ENCODE measurements at places on chromosomes 12 and 14.
A peak's percentile ranks its signal among the peaks of the same experiment; 100 is the strongest.

GRCh38 chr12:20549108-20549719, 145.9 kb upstream of the SLCO1C1 start:
- peak; percentile 15 for DNase-seq

DNA sequence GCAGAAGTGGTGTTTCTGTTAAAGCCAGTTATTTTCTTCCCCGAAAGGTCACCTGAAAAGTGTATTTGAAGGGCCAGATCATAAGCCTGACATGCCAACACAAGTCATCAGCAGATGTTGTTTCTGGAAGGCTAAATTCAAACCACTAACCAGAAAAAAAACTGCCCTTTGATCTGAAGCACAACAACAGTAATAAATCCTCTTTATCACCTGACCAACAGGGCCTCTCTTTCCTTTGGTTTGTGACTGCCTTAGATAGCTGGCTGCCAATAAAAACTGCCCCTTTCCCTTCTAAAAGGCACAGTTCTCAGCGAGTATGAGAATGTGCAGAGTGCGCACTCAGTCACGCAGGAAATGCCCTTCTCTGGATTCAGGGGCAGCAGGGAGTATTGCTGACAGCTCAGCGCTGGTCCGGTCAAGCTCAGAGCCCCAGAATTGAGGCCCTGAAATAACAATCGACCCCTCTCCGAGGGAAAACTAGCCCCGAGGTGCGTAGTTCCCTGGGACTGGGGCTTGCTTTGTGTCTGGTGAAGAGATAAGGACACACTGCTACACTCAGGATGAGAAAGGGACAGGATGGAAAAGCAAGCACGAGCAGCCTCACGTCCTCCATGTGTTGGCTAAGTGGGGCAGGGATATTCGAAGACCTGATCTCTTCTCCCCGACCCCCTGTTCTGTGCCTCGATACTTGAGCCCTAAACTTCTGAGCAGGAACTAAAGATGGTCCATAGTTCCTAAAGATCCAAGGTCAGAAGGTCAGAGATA, 184.2 kb upstream of the GZMB start:
- DNase-seq, result no peak

DNA sequence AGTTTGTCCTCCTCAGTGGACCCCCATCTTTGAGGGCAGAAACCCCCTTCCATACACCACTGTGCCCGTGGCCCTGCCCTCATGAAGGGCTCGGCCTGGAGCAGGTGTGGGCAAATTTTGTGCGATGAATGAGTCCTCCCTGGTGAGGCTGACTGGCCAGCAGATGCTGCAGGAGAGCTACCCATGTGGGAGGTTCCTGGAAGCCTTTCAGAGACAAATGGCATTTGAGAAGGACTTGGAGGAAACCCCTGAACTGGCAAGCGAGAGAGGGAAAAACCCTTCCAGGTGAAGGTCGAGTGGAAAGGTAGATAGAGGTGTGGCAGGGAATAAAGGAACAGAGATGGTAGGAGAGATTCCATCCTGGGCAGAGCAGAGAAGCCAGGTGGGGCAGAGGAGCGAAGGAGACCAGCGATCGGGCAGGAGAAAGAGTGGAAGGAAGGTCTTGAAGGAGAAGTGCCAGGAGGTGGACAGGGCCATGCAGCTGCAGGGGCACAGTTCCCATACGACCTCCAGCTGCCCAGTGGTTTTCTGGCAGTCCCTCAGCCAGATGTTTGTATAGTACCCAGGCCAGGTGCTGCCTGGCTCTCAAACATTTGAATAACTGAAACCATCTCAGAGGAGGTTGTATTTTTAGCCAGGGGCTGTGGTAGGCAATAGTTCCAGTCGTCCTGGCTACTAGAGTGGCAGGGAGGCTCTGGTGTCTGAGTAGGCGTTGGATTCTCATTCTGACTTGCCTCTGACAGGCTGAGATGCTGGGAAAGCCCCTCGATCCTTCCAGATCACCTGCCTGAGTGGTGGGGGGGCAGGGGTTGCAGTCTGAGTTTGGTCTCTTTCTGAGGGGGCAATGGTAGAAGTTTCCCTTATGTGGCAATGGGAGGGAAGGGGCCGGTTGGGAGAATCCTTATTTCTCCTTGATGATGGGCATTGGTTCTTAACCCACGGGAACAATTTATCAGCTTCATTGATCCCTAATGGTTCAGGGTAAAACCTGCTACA, 40.1 kb downstream of the FBXL14 start:
- no peak for DNase-seq

- DNase-seq, result no peak
Measured at GRCh38 chr14:62657376-62657775, 387.9 kb downstream of the KCNH5 start.

- no peak for DNase-seq
Measured at GRCh38 chr12:24728826-24729225, 220.1 kb downstream of the BCAT1 start.

DNA sequence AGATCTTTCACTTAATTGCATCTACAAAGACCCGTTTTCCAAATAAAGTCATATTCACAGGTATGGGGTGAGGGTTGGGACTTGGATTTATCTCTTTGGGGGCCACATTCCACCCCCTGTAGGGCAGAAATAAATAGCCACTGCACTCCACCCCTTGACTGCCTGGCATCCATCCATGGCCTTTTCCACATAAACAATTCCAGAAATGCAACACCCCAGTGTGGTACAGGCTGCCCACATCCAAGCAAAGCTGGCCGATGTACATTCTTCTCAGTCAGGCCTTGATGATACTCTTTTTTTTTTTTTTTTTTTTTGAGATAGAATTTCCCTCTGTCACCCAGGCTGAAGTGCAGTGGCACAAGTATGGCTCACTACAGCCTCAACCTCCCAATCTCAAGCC, 12.9 kb downstream of the DGLUCY start:
- DNase-seq, result no peak

GRCh38 chr12:114671066-114671442, 12.9 kb downstream of the TBX3 start:
- DNase-seq, result no peak

GRCh38 chr14:33218026-33218425, 279.3 kb downstream of the NPAS3 start:
- DNase-seq, result no peak

- DNase-seq, result no peak
Measured at GRCh38 chr12:56998981-56999380, 7.4 kb downstream of the ZBTB39 start.

- DNase-seq, result no peak
Measured at GRCh38 chr14:100484531-100485267, 102.5 kb downstream of the BEGAIN start.

DNA sequence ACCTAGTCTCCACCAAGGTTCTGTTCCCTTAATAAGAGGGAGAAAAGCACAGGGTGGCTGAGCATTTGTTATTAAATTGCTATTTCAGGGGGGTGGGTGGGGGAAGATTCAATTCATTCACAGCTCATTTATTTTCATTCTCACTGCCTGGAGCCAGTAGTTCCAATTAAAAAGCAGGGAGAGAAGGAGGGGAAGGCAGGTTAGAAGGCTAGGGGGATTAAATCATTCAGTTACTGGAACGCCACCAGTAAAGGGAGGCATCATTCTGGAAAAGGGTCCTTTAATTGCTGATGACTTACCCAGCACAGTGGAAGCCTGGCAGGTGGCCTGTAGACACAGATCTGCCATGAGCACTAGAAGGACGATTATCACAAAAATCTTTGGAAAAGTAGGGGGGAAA, 47.4 kb downstream of the NIN start:
- no peak for DNase-seq

- no peak for DNase-seq
Measured at GRCh38 chr12:71810921-71811320, 28.6 kb upstream of the TBC1D15 start.

- DNase-seq, result peak; percentile 23
Measured at GRCh38 chr14:42884100-42884499, 1277.4 kb downstream of the LRFN5 start.

DNA sequence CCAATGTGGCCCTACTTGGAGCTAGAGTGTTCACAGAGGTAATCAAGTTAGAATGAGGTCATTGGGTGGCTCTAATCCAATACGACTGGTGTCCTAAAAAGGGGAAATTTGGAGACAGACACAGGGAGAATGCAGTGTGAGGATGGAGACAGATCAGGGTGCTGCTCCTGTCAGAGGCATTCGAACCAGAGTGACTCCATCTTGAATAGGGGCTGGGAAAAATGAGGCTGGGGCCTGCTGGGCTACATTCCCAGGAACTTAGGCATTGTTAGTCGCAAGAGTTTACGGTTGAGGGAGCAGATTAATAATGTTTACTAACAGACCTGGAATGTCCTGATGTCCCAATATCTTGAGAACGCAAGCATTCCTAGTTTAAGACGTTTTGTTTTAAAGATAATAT, 20.2 kb downstream of the TNFAIP2 start:
- no peak for DNase-seq

- no peak for DNase-seq
Measured at GRCh38 chr12:11786638-11787365, 137.3 kb downstream of the ETV6 start.
